Eye (tissue), 1 donor: ENCODE measurements at places on chromosomes 3 and 15.
A peak's percentile ranks its signal among the peaks of the same experiment; 100 is the strongest.

DNA sequence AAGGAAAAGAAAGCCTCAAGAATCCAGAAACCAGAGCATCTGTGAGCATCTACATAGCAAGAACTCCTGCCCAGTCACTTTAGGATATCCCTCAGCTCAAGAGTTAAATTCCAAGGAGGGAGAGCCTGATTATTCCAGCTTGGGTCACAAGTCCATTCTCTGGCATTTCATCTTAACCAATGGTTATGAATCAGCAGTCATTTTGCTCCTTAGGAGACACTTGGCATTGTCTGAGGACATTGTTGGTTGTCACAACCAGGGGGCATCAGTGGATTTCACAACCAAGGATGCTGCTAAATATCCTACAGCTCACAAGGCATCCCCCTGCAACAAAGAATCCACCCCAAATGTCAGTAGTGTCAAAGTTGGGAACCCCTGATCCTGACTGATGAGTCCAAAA, 51.0 kb upstream of the LMCD1 start:
- no peak for DNase-seq

DNA sequence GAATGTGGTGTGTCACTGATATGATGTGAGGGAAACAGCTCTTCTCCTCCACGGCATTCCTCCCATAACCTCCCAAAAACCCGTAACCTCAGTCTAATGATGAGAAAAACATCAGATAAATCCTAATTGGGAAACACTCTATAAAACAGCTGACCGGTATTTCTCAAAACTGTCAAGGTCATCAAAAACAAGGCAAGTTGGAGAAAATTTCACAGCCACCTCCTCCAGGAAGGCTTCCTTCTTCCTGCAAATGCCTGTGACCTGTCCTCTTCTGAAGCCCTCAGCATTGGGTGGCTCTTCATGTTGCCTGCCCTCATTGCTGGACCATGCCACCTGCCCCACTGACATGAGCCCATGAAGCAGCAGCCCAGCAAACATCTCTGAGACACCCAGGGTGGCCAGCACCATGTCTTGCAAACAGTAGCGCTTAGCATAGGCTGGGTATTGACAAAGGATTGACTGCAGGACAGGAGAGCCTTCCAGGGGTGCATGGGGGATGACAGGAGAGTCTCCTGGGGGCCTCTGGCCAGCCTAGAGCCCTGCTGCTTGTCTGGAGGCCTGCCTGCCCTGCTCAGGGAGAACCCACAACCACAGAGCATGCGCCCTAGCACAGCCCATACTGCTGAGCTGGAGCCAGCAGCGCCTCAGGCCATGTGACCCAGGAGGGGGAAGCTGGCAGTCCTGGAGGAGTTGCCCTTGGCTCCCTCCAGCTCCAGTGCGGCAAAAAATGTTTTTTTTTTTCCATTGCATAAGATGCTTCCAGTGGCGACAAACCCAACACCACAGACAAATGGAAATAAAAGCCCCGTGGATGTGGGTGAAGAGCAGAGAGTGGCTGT, 49.7 kb downstream of the XXYLT1 start:
- peak; percentile 39 for DNase-seq

- DNase-seq = no peak
Observed at GRCh38 chr15:45179221-45179985, 8.4 kb downstream of the SHF start.

DNA sequence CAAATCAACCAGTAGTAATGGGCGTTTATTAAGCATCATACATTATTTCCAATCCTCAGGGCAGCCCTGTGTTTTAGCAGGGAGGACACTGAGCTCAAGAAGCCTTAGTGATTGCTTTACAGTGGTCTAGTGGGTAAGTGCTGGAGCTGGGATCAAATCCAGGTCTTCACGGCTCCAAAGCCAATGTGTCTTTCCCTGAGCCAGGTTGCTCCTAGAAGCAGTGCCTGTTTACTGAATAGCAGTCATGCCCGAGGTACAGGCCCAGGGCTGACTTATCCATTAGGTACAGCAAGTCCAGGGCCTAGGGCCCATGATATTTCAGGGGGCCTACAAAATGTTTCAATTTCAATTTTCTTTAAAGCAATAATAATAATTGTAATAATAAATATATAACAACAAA, 9.6 kb upstream of the SMAD6 start:
- no peak for DNase-seq

DNA sequence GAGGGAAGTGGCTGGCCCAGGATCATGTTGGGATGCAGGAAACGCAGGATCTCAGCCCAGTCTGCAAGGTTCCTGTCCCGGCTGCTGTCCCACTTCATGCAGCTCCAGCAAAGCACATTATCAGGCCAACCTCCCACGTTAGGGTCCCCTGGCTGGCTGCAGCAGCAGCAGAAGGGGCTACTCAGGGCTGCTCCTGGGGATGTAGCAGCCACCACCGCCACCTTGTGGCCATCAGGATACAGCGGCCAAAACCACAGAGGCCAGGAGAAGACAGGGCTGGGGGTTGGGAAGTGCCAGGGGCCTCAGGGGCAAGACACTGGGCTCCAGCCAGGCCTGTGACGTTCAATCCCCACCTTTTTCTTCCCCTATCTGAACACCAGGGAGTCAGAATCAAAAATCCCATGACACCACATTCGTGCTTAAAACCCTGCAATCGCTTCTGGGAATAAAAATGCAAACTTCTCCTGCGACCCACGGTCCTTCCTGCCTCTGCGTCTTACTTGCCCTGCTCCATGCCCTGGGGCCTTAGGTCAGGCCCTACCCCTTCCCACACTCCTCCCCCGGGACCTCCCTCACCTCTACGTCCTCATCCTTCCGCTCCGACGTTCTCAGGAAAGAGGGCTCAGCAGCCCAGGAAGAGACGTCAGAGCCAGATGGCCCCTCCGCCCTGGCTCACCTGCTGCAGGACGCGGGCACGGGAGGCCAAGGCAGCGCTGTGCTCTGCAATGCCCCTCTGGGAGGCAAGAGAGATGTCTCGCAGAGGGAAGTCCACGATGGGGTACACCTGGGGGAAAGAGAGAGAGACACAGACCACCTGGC, 21.5 kb downstream of the SSUH2 start:
- peak; percentile 92 for DNase-seq

GRCh38 chr3:43692085-43692855, 1.5 kb downstream of the ABHD5 start:
- DNase-seq = no peak

DNA sequence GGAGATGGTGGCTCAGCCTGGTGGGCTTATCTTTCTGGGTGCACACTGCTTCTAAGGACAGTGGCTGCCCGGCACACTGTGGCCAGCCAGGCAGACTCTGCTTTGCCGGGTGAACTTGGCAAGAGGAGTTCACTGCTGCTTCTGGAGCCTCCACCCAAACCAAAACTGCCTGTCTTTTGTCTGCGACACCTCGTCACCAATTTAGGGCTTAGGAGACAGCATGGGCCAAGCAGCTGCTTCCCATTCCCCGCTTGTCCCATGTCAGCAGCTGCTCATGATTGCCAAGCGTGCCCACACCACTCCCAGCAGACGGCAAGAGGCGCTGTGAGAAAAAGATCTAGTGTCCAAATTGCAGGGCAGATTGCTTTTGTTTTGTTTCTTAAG, 57.3 kb downstream of the LSM3 start:
- no peak for DNase-seq

- DNase-seq = peak; percentile 88
Observed at GRCh38 chr15:64905119-64905831, 6.4 kb upstream of the ANKDD1A start.

DNA sequence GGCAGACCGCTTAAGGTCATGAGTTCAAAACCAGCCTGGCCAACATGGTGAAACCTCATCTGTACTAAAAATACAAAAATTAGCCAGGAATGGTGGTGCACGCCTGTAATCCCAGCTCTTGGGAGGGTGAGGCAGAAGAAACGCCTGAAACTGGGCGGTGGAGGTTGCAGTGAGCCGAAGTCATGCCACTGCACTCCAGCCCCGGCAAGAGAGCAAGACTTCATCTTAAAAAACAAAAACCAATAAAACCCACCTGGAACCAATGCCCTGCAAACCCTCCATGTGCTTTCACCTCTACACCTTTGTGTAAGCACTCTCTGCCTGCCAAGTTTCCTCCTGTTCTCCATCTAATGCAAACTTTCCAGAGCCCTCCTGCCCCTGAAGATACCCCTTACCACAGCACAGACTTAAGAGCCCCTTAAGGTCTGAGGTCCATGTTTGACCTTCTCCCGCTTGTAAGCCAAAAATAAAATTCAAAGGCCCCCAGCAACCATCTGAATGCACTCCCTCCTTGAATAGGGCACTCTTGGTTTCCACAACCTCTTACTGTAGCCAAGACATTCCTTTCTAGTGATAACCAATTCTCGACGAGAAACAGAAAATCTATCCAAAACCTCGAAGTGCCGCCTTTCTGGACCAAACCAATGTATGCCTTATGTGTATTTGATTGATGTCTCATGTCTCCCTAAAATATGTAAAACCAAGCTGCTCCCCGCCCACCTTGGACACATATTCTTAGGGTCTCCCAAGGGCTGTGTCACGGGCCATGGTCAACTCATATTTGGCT, 3.0 kb downstream of the RPL32 start:
- DNase-seq = no peak

DNA sequence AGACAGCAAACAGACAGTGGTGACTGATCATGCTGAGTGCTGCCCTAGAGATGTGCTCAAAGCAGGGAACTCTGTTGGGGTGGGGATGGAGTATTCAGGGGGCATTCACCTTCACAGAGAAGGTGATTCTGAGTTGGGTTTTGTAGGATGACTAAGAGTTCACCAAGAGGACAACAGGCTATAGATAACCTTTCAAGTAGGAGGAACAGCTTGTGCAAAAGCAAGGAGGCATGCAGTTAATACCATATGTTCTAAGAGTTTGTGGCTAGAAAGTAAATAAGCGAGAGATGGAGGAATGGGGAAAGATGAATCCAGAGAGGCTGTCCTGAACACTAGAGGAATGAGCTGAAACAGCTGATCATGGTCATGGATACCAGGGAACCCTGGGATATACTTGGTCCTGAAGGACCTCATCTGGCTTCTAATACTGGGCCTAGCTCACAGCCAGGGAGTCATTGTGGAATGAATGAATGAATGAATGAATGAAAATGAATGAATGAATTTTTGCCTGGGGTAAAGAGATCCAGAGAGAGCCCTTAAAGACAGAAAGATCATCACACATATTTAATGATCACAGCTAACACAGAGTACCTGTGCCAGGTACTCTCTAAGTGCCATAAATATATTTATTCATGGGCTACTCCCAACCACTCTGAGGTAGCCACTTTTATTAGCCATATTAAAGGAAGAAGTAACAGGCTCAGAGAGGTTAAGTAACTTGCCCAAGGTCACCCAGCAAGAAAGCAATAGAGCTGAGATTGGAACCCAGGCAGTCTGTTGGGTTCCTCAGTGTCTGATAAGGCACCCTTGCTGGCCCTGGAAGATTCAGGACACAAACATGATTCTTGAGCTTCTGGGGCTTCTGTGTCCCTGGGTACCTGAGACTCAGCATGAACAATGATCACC, 22.0 kb downstream of the SMAD6 start:
- DNase-seq = no peak

- peak; percentile 81 for DNase-seq
Observed at GRCh38 chr3:15331606-15332404, 581 bp downstream of the SH3BP5 start.

GRCh38 chr3:59659755-59660154, 609.9 kb upstream of the CFAP20DC start:
- DNase-seq = no peak
